ENCODE measurements at places on chromosomes 16 and 17.

DNA sequence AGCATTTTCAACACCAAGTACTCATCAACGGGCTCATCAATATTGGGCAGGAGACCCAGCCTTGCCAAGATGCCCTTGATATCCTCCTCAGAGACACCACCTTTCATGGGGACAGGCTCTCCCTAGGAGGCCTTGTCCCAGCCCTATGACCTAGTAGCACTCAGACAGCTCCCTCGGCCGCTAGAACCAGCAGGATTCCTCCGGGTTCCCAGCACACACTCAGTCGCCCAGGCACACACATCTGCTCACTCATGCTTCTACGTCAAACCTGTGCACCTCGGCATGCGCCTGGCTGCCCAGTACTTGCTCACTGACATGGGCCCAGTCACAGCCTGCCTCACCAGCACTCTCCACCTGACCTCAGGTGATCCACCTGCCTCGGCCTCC lies 17.0 kb downstream of the SRCIN1 start:
- DNase-seq = no peak

GRCh38 chr17:49969134-49969759 lies at the start of gene DLX4:
DLX4 (plus strand) TSS chr17:49969190; CDS start chr17:49969469, 279 bp downstream.
- DNase-seq = no peak

GRCh38 chr17:81513372-81513752 lies 763 bp upstream of the ACTG1 start:
- no peak for DNase-seq

DNA sequence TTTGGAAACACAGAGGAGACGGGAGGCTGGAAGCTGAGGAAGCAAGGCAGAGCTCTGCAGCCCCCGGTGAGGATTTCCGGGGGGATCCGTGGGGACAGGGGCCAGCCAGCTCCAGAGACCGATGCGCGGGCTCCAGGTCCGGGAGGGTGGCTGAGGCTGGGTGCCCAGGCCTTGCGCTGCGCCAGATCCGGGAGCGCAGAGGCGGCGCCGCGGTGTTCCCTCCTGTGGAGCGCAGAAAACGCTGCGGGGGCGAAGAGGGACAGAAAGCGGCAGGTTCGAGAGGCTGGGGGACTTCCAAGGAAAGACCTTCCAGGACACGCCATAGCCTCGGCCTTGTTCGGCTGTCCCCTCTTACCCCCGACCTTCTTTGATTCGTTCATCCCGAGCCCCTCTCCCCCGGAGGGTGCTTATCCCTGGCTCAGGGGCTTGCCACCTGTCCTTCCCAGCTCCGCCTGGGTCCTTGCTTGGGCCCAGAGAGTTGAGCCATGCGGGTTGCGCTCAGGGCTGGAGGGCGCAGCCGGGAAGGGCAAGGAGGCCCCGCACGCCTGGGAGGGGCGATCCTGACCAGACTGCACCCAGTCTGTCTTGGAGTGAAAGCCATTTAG lies 697 bp upstream of the SHISA9 start:
- no peak for DNase-seq

GRCh38 chr17:4554441-4554996 lies 665 bp downstream of the MYBBP1A start:
- DNase-seq = no peak

GRCh38 chr17:50682441-50682840 lies 25.3 kb downstream of the ANKRD40 start:
- DNase-seq = no peak

- DNase-seq = no peak
Measured at GRCh38 chr17:38585056-38585917, 20.5 kb downstream of the SRCIN1 start.

GRCh38 chr17:66135219-66135618 lies 56.7 kb downstream of the CEP112 start:
- no peak for DNase-seq

DNA sequence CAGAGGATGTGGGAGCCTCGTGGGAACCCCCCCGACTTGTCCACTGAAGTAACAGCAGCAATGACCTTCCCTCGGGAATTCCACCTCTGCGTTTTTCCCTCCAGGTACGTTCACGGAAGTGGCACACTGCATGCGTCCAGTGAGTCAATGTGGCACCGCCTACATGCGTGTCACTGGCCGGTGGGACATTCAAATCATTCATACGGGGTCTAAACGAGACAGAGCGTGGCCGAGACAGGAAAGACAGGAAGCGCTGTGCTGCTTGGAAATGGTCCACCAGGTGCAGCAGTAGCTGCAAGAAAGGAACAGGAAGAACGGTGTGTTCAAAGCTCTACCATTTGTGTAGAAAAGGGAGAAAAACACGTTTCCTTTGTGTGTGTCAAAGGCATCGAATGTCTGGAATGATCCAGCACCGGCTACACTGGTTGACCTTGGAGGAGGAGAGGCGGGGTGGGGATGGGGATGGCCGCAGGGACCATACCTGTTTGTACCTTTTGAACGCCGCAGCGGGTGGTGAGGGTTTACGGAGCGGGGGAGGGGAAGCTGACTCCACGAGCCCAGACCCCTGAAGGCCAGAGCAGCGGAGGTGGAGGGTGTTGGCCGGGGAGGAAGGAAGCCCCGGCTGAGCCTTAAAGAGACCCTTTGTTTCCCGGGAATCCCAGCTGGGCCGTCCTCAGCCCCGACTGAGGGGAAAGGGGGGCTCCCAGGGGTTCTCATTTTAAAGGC lies 1.7 kb upstream of the PGAP6 start:
- no peak for DNase-seq

DNA sequence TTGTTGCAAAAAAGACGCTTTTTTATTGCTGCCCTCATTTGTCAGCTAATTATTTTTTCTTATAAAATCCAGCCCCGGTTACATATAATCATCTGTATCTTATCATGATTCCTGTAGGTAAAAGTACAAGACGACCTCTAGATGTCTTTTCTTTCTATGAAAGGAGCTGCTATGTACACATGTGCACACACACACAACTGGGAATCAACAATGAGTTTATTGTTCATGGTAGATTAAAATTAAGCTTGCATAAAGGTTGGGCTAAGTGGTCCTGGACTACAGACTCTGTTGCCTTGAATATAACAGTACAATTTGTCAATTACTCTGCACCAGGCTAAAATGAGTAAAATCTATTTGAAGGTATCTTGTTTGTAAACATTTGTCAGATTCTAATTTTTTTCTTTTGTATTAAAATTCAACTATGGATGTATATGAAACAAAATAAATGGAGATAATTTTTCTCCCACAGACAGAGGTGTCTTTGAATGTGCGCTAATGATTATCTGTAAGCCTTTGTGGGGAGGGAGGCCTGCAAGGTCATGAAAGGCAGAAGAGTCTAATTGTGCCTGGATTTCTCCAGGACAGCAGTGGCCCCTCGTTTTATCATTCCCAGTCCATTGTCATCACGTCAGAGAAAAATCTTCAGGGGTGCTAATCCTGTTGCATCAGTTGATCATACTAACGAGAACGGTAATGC lies 13.4 kb downstream of the C17orf58 start:
- no peak for DNase-seq
